Inflammatory macrophage (primary cell): ENCODE measurements at places on chromosomes 1 and 21.

DNA sequence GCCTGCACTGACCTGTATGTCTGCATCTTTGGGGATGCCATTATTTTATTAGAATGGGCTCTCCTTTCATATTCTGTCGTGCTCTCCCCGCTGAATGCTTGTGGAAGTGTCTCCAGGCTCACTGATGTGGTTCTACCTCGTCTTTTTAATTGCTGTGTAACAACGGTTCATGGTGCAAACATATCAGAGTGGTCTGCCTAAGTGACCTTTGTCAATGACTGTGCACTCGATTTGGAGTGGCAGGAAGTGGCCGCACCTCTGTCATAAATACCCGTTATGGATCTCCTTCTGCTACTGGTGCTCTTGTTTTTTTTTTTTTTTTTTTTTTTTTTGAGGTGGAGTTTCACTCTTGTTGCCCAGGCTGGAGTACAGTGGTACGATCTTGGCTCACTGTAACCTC, 38.3 kb downstream of the SPSB1 start:
- DNase-seq: no peak

GRCh38 chr1:44284184-44284583, 70.9 kb downstream of the ERI3 start:
- DNase-seq: no peak

DNA sequence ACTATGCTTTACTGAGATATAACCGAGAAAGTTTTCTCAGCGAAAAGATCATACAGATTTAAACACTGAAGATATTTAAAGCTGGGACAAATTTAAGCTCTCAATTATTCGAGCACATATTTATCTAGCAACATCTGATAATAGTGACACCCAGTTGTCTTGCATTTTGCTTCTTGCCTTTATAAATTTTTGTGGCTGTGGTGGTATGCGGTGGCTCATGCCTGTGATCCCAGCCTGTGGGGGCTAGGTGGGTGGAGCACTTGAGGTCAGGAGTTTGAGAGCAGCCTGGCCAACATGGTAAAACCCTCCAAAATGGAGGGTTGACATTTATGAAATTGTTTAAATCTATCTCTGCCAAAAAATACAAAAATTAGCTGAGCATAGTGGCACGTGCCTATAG, 312.2 kb downstream of the SPATA17 start:
- no peak for DNase-seq

GRCh38 chr1:204705888-204706837, 20.6 kb upstream of the LRRN2 start:
- no peak for DNase-seq

DNA sequence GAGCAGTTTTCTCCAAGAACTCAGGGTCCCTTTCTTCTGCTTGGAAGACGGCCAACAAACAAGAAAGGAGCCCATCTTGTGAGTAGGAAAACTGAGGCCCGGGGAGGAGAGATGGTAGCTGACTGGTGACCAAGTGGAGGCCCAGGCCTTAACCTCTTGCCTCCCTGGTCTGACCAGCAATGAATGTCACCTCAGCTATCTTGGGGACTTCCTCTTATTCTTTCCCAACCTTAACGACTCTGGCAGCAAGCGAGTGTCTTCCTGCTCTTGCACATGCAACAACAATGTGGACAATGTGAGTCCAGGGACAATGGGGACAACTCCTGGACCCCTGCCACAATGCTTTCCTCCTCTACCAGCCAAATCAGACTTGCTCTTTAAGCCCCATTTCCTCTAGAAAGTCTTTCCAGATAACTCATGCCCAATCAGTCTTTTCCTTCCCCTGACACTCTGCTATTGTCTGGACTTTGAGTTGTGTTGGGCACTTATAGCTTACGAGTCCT, 12.6 kb downstream of the HSPG2 start:
- peak; percentile 73 for DNase-seq

- no peak for DNase-seq
Observed at GRCh38 chr1:41037116-41037903, 15.8 kb upstream of the SLFNL1 start.

- DNase-seq: no peak
Observed at GRCh38 chr1:98058676-98059075, 137.8 kb upstream of the DPYD start.

DNA sequence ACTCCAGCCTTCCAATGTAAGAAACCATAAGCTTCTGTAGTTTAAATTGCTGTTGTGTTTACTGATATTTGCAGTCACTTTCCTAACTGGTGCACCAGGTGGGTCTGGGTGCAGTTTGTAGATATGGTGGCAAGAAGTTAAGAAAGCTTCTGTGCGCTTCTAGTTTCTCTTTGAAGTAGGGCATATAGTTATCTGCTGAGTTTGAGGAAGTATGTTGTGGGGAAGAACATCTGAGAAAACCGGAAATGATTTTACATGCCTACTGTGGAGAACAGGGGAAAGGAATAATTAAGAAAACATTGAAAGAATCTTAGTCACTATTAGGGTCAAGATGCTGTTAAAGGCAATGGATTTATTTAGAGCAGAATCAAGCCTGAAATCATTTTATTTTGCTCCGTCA, 14.9 kb upstream of the SLC44A5 start:
- no peak for DNase-seq
